ENCODE measurements at places on chromosomes 12 and 14. TPM values are rescaled to one million over a fixed set of nuclear protein-coding genes. Genes with fewer than 3 reads are reported as not detected.

The PRPH gene
- total RNA-seq, result not detected

The TCL1B gene
- not detected for total RNA-seq

The ACVR1B gene
- 8.8 TPM for total RNA-seq

The SCN8A gene
- 1.4 TPM for total RNA-seq

The LPAR5 gene
- total RNA-seq, result 16.5 TPM

The RNASE1 gene
- not detected for total RNA-seq
